GM13976 (cell line): ENCODE measurements at places on chromosomes 13 and 19.

DNA sequence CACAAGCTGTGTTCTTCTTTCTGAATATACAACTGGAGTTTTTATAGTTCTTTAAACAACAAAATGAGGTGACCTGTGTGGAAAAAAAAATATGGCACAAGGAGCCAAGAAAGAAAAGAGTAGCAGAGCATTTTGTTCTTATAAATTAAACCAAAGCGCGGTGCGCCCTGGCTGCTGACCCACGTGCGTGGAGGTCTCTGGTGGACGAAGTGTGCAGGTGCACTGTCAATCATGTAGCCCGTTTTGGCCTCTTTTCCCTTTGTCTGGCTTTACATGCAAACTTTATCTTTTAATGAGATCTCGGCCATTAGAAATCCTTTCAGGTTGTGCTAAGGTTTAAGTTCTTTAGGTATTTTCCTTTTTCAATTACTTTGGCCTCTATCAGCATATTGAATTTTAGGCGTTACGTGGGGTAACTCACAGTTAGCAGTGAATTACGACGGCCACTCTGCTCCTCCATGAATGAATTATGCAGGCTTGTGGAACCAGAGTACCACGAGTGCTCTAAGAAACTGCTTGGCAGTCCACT, 443.9 kb upstream of the SLC10A2 start:
- DNase-seq: no peak

DNA sequence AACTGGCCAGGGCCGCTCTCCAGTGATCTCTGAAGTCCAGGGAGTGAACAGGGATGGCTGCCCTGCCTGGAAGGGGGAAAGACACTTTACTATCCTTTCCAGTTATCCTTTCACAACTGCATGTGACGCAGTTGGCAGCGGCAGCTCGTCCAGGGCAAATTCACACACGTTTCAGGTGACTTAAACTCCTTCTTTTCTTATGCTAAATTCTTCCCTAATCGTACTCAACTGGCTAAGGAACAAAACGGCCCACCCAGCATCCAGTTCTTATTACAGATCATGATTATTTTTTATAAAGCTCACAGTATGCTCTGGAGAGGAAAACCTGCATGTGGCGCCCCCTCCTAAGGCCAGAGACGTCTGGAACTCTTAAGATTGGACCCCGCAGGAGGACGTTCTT, 767.1 kb downstream of the UQCRFS1 start:
- no peak for DNase-seq

- DNase-seq: no peak
These were observed 163.0 kb downstream of the HS6ST3 start for GRCh38 chr13:96252903-96253302.

DNA sequence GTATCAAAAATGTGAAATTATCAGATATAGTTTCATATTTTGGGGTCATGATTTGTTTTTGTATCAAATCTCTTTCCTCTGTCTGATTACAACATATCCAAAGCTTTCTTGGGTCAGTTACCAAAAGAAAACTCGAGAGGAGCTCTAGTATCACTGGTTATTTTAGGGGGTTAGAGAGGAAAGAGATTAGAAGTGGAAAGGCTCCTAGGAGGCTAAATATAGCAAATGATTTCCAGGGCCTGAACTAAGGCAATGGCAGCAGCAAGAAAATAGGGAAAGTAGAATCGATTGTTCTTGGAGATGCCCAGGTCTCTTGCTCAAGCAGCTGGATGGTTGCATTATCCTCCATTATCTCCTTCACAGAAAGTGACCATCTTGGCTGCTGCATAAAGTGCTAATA, 72.9 kb downstream of the NHLRC3 start:
- DNase-seq: no peak

DNA sequence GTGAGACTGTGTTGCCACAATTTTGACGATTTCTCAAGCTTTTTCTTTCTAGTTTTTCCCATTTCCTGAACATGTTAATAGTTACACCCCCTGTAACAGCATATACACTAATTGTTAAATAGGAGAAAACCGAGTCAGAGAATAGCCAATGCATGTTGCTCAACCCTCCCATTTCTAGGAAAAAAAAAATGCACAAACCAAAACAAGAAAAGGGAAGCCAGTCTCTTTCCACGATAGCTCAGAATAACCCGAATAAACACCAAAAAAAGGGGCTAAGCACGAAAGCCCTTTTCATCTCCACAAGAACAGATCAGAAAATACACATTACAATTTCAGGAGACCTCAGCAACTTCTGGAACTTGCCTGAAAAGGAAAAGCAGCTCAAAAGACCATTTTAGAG, 16.3 kb downstream of the LATS2 start:
- DNase-seq: no peak

DNA sequence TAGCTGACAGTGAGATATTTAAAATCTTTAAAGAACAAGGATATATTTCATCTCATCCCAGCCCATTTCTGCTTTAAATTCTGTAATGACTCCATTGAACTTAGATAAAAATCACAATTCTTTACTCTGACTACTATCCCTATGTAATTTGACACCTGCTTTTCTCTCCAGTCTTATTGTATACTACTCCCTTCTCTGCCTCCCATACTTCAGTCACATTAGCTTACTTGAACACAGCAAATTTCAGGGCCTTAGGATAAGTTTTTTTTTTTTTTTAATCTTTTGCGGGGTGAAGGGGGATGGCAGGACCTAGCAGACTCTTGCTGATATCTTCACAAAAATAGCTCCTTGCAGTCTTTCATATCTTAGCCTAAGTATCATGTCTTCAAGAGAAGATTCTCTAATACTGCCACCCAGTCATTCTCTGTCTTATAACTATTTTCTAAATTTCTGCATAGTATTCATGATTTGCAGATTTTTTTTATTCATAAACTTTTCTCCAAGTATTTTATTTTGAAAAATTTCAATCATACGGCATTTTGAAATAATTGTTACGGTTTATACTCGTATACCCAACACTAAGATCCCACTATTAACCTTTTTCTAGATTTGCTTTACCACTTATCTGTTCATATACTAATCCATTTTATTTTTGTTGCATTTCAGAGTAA, 151.4 kb downstream of the PCCA start:
- DNase-seq: no peak

GRCh38 chr19:4693471-4694121, 23.5 kb upstream of the MYDGF start:
- no peak for DNase-seq
